Aortic smooth muscle cell (primary cell): ENCODE measurements at places on chromosomes 5 and 9. TPM values are rescaled to one million over a fixed set of nuclear protein-coding genes. Genes with fewer than 3 reads are reported as not detected.

Gene ADRA1B
- under 0.01 and 0.25 TPM in 2 replicates for total RNA-seq

Gene VPS13A
- 22.8 and 22.9 TPM in 2 replicates for total RNA-seq

Gene LCN10
- not detected in 2 replicates for total RNA-seq

Gene MZB1
- total RNA-seq = 0.13 TPM in 1 of 2 replicates, not detected in the other

Gene REEP5
- 61.7 and 67.0 TPM in 2 replicates for total RNA-seq

Gene ZNF484
- 11.0 and 12.8 TPM in 2 replicates for total RNA-seq

Gene OR1Q1
- total RNA-seq = 0.26 TPM in 1 of 2 replicates, not detected in the other

Gene SLC36A2
- total RNA-seq = not detected in 2 replicates

Gene C9orf85
- 13.2 and 14.1 TPM in 2 replicates for total RNA-seq

Gene RABEPK
- total RNA-seq = 35.4 and 41.2 TPM in 2 replicates

Gene CER1
- not detected in 2 replicates for total RNA-seq

Gene SEMA4D
- total RNA-seq = 0.13 and 0.25 TPM in 2 replicates

Gene RGS14
- 2.2 and 5.1 TPM in 2 replicates for total RNA-seq

Gene AK8
- 0.40 and 0.56 TPM in 2 replicates for total RNA-seq

Gene MUSK
- total RNA-seq = 0.13 and 0.56 TPM in 2 replicates

Gene ZNF79
- total RNA-seq = 8.6 and 9.2 TPM in 2 replicates

Gene CDKN2B
- total RNA-seq = 4.4 and 12.6 TPM in 2 replicates

Gene RELL2
- 1.5 TPM in 2 replicates for total RNA-seq

Gene FOXD4L5
- total RNA-seq = under 0.01 and 0.06 TPM in 2 replicates

Gene WDR38
- total RNA-seq = not detected in 2 replicates
